ENCODE measurements at places on chromosomes 5 and 9.

GRCh38 chr5:35468811-35469210, 148.9 kb upstream of the SPEF2 start:
- no peak for DNase-seq

- DNase-seq: no peak
These were observed 159.2 kb downstream of the ZDHHC21 start for GRCh38 chr9:14533867-14534640.

GRCh38 chr9:134014946-134015345, 10.3 kb upstream of the BRD3OS start:
- DNase-seq: no peak

GRCh38 chr9:82961504-82962125, 101.3 kb downstream of the RASEF start:
- DNase-seq: no peak

DNA sequence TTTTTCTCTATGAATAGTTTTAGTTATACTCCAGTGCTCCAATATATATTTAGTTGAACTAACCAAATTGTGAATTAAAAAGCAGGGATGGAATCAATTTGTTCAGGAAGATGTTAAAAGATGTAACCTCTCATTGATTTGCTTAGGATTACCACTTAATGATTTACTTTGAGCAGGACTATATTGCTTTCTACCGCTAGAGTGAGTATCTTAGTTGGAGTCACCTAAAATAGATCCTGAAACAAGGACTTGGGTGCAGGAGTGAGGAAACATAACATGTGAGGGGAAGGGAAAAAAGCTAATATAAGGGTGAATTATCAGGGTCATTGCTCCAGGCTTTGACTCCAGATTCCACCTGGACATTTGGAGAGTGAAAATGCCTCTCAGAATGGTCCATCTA, 2277.4 kb upstream of the C9orf72 start:
- no peak for DNase-seq

- no peak for DNase-seq
These were observed 41.4 kb upstream of the RUSC2 start for GRCh38 chr9:35448496-35448895.

GRCh38 chr5:53080271-53080670, 29.3 kb downstream of the MOCS2 start:
- no peak for DNase-seq

DNA sequence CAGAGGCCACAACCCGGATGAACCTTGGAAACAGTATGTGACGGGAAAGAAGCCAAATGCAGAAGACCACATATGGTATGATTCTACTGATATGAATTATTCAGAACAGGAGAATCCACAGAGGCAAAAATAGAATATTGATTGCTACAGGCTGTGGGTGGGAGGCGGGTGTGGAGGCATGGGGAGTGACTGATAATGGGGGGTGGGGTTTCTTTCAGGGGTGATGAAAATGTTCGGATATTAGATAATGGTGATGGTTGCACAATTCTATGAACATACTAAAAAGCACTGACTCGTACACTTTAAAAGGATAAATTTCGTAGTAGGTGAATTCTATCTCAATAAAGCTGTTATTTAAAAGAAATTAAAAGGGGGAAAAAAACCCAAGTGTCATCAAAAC, 10.7 kb downstream of the IL4 start:
- no peak for DNase-seq
